ENCODE measurements at places on chromosomes 11 and 22.
A peak's percentile ranks its signal among the peaks of the same experiment; 100 is the strongest.

DNA sequence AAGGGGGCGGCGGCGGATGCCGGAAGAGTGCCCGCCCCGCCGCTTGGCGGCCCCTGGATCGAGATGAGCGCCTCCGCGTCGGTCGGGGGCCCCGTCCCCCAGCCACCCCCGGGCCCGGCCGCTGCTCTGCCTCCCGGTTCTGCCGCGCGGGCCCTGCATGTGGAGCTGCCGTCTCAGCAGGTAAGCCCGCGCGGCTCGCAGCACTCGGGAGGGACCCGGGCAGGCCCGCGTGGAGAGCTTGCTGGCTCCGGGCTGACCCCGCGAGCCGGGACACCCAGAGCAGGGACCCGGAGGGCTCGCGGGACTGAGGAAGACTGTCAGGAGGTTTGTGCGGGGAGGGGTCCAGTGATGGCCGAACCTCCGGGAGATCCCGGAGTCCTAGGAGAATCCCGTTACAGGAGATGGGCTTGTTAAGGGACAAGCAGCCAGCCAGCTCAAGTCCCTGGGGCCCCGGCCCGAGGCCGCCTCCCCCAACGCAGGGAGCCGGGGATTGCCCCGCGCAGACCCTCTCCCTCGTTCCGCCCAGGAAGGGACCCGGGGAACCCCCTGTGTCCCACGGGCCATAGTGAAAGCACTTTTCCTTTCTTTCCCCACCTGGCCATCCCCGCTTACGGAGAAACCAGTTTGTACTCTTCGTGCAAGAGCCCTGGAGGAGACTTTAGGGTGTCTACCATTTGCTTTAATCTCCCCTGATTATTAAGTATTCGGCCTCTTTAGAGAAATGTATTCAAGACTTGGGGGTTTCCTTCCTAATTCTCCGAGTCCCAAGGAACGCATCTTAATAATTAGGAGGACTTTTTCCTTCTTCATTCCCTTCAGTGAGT is 547 bp downstream of the UVRAG start:
- DNase-seq = peak; percentile 60

DNA sequence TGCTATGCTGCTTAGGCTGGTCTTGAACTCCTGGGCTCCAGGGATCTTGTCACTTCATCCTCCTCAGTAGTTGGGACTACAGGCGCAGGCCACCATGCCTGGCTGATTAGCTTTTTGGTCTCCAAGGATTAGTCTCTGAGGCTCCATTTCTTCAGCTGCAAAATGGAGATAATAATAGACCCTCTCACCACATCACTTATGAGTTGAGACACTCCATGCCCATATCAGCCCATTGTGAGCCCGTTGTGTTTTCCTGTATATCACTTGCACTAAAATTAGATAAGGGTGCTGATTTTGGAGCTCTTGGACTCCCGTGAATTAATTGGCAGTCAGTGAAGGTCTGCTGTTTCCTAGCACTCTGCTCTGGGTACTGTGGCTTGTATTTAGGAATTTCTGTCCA is 36.0 kb downstream of the DEPDC5 start:
- no peak for DNase-seq

DNA sequence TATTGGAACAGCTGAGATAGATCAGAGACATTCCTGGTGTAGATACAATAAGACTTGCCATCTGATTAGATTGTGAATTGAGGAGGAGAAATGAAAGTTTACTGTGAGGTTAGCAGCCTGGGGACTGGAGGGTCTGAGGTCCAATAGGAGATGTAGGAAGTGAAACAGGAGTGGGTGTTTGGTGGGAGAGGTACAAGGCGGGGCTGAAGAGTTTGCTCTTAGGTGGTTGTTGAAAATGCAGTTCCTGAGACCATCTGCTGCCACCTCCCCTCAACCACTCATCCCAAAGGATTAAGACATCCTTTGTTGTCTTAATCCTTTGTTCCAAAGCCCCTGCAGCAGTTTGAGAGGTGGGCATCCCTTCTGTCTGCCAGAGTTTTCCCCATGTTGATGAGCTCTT is 14.8 kb downstream of the PIWIL4 start:
- no peak for DNase-seq

- DNase-seq = no peak
Observed at GRCh38 chr11:62459080-62459479, 40.2 kb downstream of the SCGB1A1 start.

DNA sequence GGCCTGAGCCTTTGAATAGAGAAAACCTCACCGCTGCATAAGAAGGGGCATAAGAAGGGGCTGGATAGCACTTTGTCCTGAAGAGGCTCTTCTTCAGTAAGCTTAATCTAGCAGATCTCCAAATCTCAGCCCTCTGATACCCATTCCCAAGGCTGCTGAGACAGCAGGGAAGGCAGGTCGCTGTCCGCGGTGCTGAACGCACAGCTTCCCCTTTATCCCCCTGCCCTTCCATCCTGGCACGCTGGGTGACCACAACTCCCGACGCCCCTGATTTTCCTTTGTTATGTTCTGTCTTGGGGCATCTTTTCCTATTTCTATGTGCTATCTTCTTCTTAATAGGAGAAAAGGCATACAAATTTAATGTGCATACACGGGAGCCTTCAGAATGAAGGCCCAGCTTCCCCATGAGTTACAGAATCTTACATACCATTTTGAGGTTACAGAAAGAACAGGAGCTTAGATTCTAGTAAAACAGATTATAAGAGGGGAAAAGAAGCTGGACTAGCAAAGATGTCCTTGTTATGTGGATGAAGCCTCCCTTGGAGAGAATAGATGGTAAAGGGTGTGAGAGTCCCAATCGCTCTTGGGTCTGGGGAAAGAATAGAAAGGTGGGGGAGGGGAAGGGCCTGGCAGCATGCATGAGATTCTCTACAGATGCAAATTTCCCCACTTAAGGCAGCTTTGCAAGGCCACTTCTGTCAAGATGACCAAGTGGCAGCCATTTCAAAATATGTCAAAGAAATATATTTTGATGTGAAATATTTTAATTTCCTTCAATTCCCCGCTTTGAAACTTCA is 5.7 kb upstream of the SULT4A1 start:
- peak; percentile 30 for DNase-seq

- DNase-seq = no peak
Observed at GRCh38 chr11:86610559-86611341, 61.7 kb downstream of the ME3 start.

- DNase-seq = no peak
Observed at GRCh38 chr11:87002918-87003317, 34.8 kb upstream of the TMEM135 start.

GRCh38 chr11:26755762-26756161 is 33.9 kb upstream of the SLC5A12 start:
- DNase-seq = no peak

All from stimulated activated naive CD8-positive, alpha-beta T cell treated with anti-CD3 and anti-CD28 coated beads, Interleukin-15, Interleukin-2, amounts not matched to agents 100 U/mL and 50 U/mL, for 24 hours (primary cell).